ENCODE measurements at places on chromosomes 5 and 9. TPM values are rescaled to one million over a fixed set of nuclear protein-coding genes. Genes with fewer than 3 reads are reported as not detected.

Gene GCNT1
- 63.6 TPM for total RNA-seq

Gene N4BP3
- 0.53 TPM for total RNA-seq

DNA sequence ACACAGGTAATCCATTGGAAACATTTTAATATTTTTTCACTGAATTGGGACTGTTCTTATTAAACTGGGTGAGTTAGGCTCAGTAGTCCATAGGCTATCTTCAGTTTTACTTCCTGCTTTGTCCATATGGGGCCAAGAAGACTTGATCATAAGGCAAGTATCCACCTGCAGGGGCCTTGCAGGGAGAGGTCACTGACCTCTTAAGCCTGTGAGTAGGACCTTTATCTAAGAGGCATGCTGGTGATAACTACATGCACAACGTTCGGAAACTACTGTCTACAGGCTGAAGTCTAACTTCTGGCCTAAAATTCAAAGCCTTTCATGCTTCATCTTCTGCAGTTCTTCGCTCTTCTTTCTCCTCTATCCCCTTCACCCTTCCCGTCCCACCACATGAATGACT, 60.1 kb upstream of the GRHPR start:
- no peak for DNase-seq
- H3K36me3 ChIP-seq: no peaks in the 10 kb centered on the region
- H3K27ac ChIP-seq: no peak overlapping the region

Gene BTNL3
- 214 TPM for total RNA-seq

Gene UAP1L1
- total RNA-seq: 4.9 TPM

DNA sequence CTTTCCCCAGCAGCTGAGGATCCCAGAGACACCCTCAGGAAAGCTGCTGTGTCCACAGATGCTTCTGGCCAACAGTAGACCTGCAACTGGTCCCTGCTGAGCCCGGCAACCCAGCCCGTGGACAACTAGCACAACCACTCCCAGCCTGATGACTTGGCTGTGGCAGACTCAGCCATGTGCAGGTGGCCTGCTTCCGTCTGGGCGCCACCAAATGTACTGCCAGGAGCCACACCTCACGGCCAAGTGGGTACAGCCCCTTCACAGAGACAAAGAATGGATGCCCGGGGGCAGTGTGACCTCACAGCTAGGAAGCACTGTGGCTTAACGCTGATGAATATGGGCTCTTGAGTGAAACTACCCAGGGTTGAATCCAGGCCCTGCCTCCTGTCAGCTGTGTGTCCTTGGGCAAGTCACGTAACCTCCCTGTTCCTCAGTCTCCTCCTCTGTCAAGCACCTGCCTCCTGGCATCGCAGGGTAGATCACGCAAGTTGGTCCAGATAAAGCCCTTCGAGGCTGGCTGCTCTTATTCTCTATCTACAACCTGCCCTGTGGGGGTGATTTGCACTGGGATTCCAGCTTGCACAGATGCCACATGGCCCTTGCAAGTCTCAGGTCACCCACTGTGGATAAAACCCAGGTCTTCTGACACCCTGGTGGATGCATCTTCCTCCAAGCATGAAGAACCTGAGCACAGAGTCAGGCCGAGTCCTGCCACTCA, 225.0 kb downstream of the PBX3 start:
- H3K36me3 ChIP-seq: no peaks in the 10 kb centered on the region
- DNase-seq: peak; percentile 9
- H3K4me3 ChIP-seq: no peak overlapping the region
- H3K4me1 ChIP-seq: no peaks in the 10 kb centered on the region
- H3K27ac ChIP-seq: no peak overlapping the region

Gene NME5
- total RNA-seq: 0.70 TPM

All from Peyer's patch (tissue), 4 donors.